ENCODE measurements at places on chromosomes 3 and 15. TPM values are rescaled to one million over a fixed set of nuclear protein-coding genes. Genes with fewer than 3 reads are reported as not detected.

Gene CNTN6
- total RNA-seq, result 0.37 TPM

DNA sequence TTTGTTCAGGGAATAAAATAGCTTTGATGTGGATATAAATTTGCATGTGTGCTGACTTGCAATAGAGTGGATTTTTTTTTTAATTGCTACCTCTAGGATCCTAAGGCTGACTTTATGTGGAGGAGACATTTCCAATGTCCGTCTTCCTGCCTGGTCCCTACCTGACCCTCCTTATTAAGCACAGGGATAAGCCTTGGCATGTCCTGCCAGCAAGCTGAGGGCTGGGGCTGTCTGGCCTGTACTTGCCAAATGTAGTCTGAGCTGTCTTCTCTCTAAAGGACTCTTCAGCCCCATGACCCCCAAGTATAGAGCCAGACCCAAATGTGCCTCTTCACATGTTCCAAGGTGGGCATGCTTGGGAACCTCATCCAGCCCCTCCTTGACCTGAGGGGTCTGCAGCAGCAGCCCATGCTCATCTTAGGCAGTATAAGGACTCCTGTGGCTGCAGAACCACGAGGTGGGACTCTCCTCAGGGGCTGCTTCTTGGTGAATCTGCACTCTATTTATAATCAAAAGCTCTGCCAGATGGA is 88.8 kb downstream of the CACNA1D start:
- DNase-seq, result no peak

Gene SLCO2A1
- total RNA-seq, result 0.02 TPM

DNA sequence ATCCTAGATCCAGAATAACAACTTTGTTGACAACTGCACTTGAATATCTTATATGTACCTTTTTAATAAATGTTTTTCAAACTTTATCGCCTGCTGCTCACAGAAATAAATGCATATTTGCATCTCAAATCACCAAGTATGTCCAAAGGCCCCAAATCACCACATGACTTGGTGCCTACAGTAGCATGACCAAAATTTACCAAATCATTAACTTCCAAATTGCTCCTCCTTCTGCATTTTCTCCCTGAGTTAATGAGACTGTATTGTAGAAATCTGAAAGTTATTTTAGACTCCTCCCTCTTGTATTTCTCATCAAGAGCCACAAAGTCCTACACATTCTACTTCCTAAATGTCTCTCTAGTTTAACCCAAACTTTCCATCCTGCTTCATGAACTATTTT is 635.5 kb upstream of the NAALADL2 start:
- DNase-seq, result no peak

GRCh38 chr3:148087601-148088371 is 609.9 kb upstream of the AGTR1 start:
- no peak for DNase-seq

DNA sequence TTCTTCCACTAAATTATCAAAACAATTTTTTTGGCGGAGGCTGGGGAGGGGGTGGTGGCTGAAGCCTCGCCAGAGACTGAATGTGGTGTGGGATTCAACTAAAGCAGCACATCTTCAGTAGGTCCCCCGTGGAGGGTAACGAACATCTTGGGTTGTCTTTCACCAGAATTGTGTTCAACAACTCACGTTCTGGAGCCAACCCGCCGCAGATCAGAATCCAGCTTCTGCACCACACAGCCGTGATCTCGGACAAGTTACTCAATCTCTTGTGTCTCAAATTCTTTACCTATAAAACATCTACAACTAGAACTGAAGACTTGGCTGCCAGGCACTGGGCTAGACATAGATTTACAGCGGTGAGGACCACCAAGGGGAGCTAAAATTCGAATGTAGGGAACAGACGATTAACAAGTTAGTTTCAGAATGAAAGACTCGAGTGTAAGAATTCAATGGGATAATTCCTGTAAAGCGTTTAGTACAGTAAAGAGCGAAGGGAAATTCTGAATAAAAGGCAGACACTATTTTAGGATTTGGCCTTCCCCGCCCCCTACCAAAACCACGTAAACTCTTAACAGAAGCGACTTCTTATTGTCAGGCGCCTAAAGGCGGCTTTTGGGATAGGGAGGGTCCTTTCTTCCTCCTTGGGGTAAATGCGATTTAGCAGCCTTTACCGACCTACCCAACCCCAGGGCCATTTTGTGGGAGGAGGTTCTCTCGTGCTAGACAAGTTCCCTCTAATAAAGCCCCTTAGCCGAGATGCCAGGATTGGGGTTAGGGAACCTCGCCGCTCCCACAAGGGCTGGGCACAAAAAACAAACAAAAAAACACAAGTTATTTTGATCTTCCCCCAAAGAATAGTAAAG is 697 bp upstream of the RAB5A start:
- DNase-seq, result no peak

DNA sequence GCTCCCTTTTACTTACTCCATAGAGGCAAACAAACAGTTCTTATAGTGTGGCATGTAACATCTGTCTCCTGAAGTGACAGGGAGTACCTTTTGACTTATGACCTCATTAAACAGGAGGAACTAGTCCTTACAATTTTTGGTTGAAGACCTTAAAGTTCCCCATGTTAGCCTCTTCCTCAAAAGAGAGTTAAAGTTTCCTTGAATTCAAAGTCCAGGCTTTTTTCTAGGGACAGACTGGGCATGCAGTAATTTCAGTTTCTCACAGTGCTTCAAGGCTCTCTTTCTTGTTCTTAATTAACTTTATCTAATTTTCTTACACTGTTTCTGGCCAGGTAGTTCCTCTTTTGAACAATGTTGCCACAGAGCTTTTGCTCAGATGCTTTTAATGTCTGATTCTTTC is 12.1 kb downstream of the GOLM2 start:
- no peak for DNase-seq

Gene BFSP2
- total RNA-seq, result not detected

- no peak for DNase-seq
These were observed 10.1 kb upstream of the DCP1A start for GRCh38 chr3:53357458-53357857.
